ENCODE measurements at places on chromosomes 1 and 21.

- no peak for DNase-seq
Measured at GRCh38 chr1:83787246-83787998, 211.5 kb downstream of the TTLL7 start.

DNA sequence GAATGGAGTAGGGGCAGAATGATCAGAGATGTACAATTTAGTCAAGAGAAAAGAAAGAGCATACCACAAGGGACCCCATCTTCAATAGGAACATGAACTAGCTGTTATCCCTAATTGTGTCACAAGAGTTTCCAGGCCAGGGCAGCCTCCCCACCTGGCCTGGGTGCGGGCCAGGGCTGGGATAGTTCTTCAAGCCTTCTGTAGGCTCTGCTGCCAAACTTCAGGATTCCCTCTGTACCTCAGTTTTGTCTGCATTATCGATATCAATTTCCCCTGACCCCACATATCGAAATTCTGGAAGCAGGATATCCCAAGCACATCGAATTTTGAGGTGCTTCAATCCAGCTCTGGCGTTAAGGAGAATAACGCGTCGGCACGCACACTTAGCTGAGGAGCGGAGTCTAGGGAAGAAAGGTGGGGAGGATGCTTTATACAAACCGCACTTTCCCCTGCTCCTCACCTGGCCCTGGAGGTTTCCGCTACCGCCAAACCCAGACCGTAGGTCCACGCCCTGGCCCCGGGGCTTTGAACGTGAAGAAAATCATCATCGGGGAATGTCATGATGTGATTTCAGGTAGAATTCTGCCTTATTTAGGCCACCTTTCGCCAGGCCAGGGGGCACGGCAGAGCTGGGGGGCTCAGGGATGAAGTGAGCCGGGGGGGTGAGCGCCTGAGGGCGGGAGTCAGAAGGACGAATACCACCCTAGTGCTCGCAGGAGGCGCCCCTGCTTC, 7.4 kb downstream of the HLX start:
- DNase-seq: no peak

GRCh38 chr1:59015708-59016107, 231.9 kb upstream of the JUN start:
- no peak for DNase-seq

DNA sequence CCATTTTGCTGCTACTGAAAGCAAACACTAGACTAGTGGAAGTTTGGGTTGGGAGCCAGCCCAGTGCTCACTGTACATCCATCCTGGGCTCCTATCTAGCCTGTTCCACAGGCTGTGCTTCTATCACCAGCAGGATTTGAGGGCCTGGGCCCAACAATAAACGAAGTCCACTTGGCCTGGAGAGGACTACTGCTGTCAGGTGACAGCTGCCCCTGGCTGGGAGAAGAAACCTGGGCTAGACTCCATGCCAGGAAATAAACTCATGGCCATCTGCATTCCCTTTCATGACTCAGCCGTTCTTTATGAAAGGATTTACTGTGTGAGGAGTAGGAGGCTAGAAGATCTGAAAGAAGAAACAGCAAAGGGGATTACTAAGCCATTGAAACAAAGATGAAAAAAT, 35.5 kb downstream of the COLGALT2 start:
- no peak for DNase-seq

GRCh38 chr1:92066321-92066720, 8.9 kb downstream of the SETSIP start:
- DNase-seq: no peak

DNA sequence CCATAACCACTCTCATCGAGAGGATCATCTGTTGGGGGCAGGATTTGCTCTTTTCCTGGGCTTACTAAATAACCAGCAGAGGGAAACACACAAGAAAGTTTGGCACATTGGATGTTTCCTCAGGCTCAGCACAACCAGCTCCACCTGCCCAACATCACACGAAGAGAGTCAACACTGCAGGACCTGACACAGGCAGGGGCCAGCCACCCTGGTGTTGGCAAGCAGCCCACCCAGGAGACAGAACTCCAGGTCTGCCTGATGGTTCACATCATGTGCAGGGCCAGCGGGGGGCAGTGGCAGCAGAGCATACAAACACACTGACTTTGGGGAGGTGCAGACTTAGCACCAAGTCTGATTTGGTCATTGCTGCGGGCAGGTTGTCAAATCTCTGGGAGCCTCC, 182.3 kb upstream of the GALNT2 start:
- peak; percentile 28 for DNase-seq

GRCh38 chr1:3651930-3652547, at the start of gene TP73:
Gene TP73, plus strand, starts transcription at chr1:3652516. Its CDS starts 29,850 bp downstream, at chr1:3682366.
- no peak for DNase-seq

GRCh38 chr1:94716965-94717364, 103.2 kb upstream of the SLC44A3 start:
- no peak for DNase-seq

DNA sequence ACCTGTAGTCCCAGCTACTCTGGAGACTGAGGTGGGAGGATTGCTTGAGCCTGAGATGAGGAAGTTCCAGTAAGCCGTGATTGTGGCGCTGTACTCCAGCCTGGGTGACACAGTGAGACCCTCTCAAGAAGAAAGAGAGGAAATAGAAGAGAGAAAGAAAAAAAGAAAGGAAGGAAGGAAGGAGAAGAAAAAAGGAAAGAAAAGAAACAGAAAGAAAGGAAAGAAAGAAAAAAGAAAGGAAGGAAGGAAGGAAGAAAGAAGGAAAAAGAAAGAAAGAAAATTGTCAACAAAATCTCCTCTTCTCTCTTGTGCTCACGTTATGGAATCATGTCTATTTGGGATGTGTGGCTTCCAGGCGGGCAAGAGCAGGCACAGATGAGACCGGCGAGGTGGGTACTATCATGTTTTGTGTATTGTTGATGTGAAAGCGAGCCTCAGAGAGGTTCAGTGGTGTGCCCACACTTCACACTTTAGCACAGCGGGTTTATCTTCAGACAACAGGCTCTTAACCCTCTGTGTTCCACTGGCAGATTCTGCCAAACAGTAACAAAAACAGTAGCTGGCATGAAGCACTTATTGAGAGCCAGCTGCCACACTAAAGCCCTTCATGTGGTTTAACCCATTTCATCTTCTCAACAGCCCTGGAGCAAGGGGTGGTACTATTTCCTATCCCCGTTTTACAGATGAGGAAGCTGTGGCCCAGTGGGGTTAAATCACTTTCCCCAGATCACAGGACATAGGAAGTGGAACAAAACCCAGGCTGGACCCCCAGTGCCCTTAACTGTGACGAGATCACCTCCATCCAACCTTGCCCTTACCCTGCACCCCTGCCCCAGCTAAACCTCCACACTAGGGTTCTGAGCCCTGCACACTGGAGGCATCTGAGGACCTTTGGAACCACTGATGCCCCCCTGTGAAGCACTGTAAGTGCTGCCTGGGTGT, 94.7 kb upstream of the TARDBP start:
- peak; percentile 43 for DNase-seq

GRCh38 chr1:119008483-119009311, 20.6 kb upstream of the TBX15 start:
- DNase-seq: peak; percentile 78

DNA sequence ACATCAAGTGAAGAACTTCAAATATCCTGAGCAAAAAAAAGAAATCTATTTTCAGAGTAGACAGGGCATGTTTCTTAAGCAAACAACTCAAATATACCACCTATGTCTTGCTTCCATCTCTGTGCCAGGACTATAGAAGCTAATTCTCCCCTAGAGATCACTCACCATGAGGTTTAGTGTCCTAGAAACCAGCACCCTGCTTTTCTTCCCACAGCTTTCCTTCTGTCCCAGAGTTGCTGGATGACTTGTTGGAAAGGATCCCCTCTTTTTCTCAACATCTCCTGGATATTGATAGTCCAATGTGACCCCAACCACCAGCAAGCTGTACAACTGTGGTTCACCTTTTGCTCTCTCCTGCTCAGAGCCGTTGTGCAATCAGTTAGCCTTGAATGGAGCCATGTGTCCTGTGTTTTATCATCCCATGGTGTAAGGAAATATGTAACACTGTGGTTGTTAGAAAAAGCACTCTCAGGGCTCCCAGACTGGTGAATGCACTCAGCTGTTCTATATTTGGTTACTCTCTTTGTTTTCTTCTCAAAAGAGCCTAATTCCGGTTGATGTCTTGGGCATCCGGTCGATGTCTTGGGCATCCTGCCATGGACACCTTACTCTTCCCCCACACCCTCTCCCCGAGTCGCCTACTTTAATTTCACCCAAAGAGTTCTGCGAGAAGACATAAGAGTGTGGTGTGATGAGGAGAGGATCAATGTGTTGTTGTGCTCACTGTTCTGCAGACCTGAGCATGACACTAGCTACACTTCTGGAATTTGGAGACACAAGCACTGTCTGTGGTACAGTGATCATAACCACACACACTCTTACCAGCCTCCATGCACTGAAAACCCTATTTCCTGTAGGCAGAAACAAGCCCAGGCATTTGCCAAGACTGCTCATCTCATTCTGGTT, 1.7 kb downstream of the TNFSF4 start:
- DNase-seq: peak; percentile 29

DNA sequence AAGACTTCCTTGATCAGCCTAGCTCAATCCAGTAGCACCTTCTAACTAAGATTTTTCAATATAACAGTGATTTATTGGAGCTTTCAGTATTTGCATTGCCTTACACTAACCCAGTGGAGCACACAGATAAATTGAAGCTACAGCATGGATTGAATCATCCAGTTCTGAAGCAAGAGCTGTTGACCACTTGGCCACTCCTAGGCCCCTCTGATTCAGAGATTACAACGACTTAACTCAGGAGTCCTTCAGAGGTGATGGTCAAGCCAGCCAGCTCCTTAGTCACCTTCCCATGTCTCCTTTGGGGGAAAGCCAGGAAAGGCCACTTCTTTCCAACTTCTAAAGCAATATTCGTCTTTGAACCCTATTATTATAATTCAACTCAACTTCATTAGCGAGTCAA, 151.8 kb downstream of the TENT5C start:
- no peak for DNase-seq

GRCh38 chr1:170215072-170215885, 69.5 kb downstream of the NTMT2 start:
- no peak for DNase-seq

DNA sequence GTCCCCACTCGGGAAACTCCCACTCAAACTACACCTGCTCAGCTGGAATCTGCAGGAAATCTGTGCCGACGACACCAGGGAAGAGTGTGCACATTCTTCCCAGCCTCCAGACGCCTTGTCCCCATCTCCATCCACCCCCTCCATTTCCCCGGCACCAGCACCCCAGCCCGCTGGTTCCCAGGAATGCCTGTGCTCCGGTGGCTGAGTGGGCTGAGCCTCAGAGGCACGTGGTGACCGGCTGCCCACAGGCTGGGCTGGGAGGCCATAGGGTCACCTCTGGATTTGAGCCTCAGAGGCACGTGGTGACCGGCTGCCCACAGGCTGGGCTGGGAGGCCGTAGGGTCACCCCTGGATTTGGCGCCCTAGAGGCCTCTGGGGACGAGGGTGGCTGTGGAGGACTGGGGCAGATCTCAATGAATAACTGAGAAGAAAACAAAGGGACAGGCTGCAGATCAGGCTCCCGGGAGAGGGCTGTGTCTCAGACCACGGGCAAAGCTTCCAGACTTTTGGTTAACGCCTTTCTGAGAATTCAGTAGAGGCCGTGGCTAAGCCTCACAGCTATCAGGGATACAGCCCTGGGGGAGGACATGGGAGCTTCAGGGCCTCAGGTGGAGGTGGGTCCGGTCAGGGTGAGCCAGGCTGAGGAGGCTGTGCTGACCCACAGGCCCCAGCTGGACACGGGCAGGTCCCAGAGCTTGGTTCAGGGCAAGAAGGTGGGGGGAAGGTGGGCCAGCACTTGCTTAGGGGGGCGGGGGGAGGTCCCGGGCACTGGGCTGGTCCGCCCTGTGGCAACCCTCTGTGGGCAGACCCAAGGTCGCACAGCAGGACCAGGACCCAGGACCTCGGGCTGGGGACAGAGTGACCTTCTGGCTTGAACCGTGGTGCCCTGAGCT, 17.3 kb upstream of the TTLL10 start:
- peak; percentile 30 for DNase-seq

DNA sequence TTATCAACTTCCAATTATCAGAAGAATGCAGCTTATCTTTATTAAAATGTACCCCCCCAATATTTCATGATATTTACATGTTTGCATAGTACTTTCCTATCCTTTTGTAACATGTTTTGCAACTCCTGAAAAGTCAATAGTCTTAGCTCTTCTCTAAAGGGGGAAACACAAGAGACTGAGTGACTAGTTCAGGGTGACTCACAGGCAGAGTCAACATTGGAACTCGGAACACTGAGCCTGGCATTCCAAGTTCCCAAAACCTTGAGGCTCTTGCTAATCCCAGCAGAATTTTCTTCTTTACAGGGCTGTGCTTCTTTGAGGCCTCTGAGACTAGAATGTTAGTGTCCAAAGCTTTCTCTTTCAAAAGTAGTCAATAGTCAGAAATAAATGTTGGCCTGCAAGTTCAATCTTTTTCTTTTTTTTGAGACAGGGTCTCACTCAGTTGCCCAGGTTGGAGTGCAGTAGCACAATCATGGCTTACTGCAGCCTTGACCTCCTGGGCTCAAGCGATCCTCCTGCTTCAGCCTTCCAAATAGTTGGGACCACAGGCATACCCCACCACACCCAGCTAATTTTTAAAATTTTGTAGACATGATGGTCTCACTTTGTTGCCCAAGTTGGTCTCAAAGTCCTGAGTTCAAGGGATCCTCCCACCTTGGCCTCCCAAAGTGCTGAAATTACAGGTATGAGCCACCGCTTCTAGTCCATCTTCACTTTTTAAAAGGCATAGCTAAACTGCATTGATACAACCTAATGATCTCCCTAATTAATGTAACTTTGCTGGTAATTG, 37.5 kb downstream of the ZNF281 start:
- DNase-seq: no peak

GRCh38 chr1:5744341-5744740, 247.9 kb downstream of the NPHP4 start:
- no peak for DNase-seq

DNA sequence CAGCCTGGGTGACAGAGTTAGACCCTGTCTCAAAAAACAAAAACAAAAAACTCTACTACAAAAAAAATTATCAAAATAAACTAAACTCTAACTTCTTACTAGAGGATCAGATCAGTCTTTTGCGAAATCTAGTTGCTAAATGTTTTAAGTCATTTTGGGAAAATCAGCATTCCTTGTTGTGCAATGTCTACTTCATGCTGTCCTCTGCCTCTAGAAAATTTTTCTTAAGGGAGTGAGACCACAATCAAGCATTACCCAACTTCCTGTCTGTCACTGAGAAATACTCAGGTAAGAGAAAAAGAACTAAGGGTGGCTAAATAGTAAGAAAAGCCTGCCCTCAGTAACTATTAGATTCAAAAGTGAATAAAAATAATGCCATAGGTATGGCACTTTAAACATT, 67.2 kb upstream of the FOXD3 start:
- DNase-seq: no peak

GRCh38 chr1:90959352-90960206, 62.3 kb downstream of the ZNF644 start:
- DNase-seq: peak; percentile 56

DNA sequence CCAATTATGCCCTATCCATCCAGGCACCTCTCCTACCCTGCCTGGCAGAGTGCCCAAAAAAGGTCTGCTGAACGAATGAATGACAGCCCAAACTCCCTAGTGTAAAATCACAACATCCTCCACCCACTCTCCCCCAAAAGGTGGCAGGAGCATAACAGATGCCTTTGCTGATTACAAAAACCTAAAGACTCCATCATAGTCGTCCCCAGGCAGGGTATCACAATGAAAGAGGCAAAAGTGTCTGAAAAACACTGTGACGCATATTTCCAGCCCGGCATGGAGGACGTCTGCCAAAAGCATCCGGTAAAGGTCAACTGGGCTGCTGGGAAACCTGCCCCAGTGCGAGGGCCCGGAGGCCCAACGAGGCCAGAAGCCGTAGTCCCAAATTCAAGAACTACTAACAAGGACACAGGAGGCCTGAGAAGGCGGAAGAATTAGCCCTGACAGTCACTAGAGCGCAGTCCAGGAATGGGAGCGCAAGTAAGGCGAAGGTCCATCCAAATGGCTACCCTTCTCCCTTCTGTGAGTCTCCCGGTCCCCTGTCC, 576 bp downstream of the SMIM12 start:
- DNase-seq: peak; percentile 48

Data from hematopoietic multipotent progenitor cell treated with erythropoietin and hydrocortisone succinate and interleukin-3 and kit ligand, for 6 days (in vitro differentiated cells).